ENCODE measurements at places on chromosomes 7 and 10.

GRCh38 chr7:110569486-110570205 is 521.3 kb upstream of the LRRN3 start:
- DNase-seq: no peak

- DNase-seq: no peak
Measured at GRCh38 chr7:91685544-91685943, 195.0 kb downstream of the MTERF1 start.

- DNase-seq: peak; percentile 28
Measured at GRCh38 chr7:106283831-106284713, 711 bp downstream of the NAMPT start.

DNA sequence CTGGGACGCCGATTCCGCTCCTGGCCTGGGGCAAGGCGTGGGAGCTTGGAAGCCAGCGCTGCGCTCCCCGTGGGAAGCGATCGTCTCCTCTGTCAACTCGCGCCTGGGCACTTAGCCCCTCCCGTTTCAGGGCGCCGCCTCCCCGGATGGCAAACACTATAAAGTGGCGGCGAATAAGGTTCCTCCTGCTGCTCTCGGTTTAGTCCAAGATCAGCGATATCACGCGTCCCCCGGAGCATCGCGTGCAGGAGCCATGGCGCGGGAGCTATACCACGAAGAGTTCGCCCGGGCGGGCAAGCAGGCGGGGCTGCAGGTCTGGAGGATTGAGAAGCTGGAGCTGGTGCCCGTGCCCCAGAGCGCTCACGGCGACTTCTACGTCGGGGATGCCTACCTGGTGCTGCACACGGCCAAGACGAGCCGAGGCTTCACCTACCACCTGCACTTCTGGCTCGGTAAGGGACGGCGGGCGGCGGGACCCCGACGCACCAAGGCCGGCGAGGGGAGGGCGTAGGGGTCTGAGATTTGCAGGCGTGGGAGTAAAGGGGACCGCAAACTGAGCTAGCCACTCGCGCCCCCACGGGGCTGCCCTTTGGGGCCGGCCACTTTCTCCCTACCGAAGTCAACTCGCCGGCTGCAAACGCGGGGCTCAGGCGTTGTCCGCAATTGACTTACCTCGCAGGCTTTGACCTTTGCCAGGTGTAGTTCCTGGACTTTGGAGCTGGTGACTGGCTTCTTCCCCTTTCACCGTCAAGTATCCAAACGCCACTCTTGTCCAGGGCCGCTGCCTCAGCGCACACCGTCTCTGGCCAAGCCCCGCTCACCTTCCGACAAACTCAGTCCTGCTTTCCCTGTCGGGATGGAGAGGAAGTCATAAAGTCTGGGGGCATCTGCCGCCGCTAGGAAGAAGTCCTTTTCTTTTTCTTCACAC is at the start of gene SCIN:
SCIN (plus strand) TSS at position 187 of the 928 bp plus-strand sequence; CDS start at position 254, 67 bp downstream.
- no peak for DNase-seq

- no peak for DNase-seq
Measured at GRCh38 chr10:36183056-36183455, 541.0 kb upstream of the FZD8 start.

- DNase-seq: no peak
Measured at GRCh38 chr10:42986633-42987032, 90.2 kb upstream of the RET start.

Data from CD4-positive, alpha-beta T cell treated with Interleukin-15 for 4 hours (primary cell).